ENCODE measurements at places on chromosomes 13 and 19. TPM values are rescaled to one million over a fixed set of nuclear protein-coding genes. Genes with fewer than 3 reads are reported as not detected.

GRCh38 chr19:35633727-35634440 is 5.0 kb downstream of the RBM42 start:
- DNase-seq: no peak

- no peak for DNase-seq
Observed at GRCh38 chr13:101423872-101424271, 7.6 kb upstream of the NALCN start.

The NBEA gene
- total RNA-seq: 1.2 TPM

DNA sequence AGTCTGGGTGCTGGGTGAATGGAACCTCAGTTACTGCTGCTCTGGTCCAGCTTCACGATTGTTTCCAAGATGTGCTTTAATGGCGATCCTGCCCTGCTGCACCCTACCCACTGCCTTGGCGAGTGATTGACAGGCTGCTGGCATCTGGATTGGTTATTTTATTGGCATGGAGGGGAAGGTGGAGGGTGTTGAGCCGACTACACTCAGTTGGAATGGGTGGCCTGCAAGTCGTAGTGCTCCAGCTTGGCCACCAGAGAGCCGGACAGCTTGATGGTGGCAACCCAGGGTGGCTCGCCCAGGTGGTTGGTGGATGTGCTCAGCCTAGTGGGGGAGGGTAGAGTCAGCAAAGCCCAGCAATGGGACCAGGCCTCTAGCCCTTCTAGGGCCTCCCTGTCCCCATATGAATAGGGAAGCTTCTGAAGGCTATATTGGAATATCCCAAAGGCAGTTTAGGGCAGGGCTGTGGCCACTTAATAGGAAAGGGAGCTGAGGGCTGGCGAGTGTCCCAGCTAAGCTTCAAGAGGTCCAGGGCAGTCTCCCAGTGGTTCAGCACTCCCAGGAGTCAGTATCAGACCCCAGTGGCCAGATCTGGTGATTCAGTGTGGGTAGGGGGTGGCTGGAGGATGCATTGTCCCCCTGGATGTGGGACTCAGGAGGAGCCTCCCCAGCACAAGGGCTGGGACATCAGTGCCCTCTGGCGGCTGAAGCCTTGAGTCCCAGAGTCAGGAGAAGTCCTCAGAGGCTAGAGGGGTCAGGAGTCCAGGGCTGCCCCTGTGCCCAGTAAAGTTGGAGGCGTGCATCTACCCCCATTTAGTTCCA is 3.4 kb downstream of the GGN start:
- DNase-seq: no peak

DNA sequence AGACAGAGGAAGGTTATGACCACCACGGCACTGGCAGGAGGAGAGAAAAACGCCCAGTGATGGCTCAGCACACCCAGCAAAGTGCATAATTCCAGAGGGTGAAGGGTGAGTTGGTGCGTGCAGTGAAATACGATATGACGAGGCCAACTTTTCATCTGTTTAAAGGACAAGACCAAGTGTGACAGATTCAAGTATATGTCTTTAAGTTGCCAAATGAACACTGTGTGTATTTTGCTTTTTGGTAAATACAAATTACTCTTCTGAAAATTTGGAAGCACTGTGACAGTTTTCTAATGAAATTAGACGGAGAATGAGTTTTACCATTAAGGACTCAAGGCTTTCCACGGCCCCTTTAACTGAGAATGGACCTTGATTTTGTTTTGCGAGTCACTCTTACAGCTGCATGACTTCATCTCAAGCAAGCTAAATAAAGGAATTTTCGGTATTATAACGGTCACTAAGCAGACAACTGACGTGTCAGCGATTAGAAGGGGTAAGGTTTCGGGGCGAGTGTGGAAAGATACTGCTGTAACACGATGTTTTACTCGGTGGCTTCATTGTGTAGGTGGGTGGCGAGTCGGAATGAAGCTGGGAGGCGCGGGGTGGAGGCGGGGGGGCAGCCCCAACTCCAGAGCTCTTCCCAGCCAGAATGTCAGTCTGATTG is 22.8 kb downstream of the COL4A2 start:
- DNase-seq: no peak

- DNase-seq: no peak
Observed at GRCh38 chr19:10096615-10096963, 5.9 kb downstream of the ANGPTL6 start.

GRCh38 chr19:17869114-17869608 is 2.6 kb upstream of the SLC5A5 start:
- DNase-seq: no peak

The S1PR2 gene
- total RNA-seq: 11.6 TPM

GRCh38 chr19:55305491-55305890 is 19.6 kb downstream of the TMEM150B start:
- DNase-seq: peak; percentile 56

The NFIX gene
- total RNA-seq: 2.2 TPM

GRCh38 chr19:56272161-56272798 is at the start of gene EDDM13:
Gene EDDM13, plus strand, starts transcription at chr19:56272748. Its CDS starts 87 bp downstream, at chr19:56272835.
- no peak for DNase-seq

GRCh38 chr13:113129921-113130750 is 7.5 kb downstream of the F10 start:
- peak; percentile 52 for DNase-seq

- no peak for DNase-seq
Observed at GRCh38 chr13:48400850-48401291, 12.0 kb downstream of the LPAR6 start.

The GNG7 gene
- 1.3 TPM for total RNA-seq

- no peak for DNase-seq
Observed at GRCh38 chr13:106651442-106651841, 83.5 kb upstream of the ARGLU1 start.

GRCh38 chr13:111371720-111372119 is 51.3 kb downstream of the TEX29 start:
- DNase-seq: no peak

The DLL3 gene
- total RNA-seq: 1.1 TPM

GRCh38 chr13:22497991-22498780 is 682.6 kb upstream of the SGCG start:
- no peak for DNase-seq

- DNase-seq: no peak
Observed at GRCh38 chr13:95382411-95382810, 81.2 kb upstream of the ABCC4 start.

- DNase-seq: no peak
Observed at GRCh38 chr13:30331331-30331771, 24.0 kb upstream of the KATNAL1 start.

The C1QTNF9 gene
- total RNA-seq: not detected

- DNase-seq: no peak
Observed at GRCh38 chr19:33905473-33905936, 108.8 kb downstream of the KCTD15 start.

DNA sequence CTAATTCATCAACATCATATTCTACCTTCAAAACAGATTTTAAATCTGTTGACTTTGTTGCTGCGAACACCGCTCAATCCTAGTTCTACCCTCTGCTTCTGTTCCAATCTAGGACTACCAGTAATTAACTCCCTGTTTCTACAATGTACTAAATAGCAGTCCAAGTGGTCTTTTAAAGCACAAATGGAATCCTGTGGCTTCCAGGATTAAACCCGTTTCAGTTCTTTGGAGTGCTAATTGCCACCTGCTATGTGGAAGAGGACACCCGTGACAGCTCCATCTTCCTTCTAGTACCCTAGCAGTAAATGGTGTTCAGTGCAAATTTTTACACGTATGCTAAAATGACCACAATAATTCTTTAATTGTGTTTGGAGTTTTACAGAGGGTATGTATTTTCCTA is 232.1 kb downstream of the TDRD3 start:
- DNase-seq: no peak

DNA sequence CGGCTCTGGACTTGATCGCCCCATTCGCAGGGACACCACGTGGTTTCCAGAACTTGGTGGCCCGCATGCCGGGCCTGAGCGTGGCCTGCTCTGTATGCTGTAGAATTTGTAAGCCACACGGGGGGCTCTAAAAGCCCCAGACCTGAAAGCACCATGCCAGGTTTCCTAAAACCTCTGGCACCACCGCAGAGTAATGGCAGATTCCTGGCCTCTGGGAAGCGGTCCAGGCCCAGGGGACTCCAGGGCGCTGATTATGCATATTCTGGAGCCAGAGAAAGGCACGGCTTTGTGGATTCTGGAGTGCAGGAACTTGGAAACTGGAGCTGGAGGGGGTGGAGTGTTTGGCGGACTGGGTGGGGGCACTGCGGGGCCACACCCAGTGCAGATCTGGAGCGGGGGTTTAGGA is 3.7 kb downstream of the FTL start:
- DNase-seq: no peak

GRCh38 chr19:11504502-11505031 is 1.1 kb downstream of the ZNF653 start:
- no peak for DNase-seq

- no peak for DNase-seq
Observed at GRCh38 chr19:44530777-44531176, 1.3 kb upstream of the CEACAM20 start.

The RAB3A gene
- total RNA-seq: 1.8 TPM

GRCh38 chr19:19510432-19510831 is 4.9 kb downstream of the TSSK6 start:
- no peak for DNase-seq

The MISP gene
- total RNA-seq: not detected

The HSPB6 gene
- total RNA-seq: 1.4 TPM

- peak; percentile 66 for DNase-seq
Observed at GRCh38 chr19:18317961-18318800, 4.7 kb downstream of the LSM4 start.

The OR4F17 gene
- total RNA-seq: not detected

The LILRA5 gene
- not detected for total RNA-seq

The CPB2 gene
- not detected for total RNA-seq

The STK24 gene
- total RNA-seq: 207 TPM

GRCh38 chr13:110484290-110485048 is 77.1 kb downstream of the RAB20 start:
- no peak for DNase-seq

DNA sequence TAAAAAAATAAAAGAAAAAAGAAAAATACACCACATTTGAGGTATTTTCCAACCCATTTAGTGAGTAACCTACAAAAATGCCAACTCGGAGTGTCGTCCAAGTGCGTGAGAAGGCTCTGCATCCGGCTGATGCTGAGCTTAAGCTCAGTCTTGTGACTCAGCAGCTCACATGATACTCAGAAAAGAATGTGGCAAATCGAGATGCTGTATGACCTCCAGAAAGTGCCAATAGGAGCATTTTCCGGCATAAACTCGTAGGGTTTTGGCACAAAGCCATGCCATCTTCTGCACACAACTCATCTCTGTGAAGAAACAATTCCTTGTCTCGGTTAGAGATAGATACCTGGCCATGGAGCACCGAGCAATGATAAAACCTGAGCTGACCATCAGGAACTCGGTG is 58.5 kb downstream of the TRPM4 start:
- DNase-seq: no peak

The ZNF358 gene
- 13.6 TPM for total RNA-seq

The ZNF100 gene
- 25.4 TPM for total RNA-seq

DNA sequence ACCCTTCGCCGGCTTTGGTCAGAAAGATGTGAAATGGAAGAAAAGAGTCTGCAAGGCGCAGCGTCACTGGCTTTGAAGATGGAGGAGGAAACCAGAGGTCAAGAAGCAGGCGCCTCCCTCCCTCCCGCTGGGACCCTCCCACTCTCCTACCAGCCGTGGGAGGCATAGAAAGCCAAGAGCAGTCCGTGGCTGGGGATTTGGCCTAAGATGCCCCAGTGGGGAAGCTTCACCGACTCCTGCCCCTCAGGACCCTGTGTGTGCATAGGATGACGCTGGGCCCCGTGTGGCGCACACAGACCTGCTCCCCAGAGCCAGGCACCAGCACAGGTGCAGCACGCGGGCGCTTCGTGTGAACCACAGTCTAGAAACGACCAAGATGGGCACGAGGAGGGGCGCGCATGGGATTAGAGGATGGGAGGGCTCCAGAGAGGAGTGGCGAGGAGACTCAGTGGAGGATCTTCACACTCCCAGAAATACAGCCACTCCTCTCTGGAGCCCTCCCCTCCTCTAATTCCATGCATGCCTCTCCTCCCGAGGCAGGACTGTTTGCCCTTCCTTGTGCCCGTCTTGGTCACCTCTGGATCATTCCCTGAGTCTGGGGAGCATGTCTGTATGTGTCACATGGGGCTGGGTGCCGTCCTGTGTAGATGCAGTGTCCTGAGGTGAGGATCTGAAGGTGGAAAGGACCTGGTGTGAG is 194.3 kb downstream of the TEX29 start:
- DNase-seq: no peak

- DNase-seq: peak; percentile 26
Observed at GRCh38 chr13:91133941-91134802, 213.3 kb upstream of the MIR17HG start.

DNA sequence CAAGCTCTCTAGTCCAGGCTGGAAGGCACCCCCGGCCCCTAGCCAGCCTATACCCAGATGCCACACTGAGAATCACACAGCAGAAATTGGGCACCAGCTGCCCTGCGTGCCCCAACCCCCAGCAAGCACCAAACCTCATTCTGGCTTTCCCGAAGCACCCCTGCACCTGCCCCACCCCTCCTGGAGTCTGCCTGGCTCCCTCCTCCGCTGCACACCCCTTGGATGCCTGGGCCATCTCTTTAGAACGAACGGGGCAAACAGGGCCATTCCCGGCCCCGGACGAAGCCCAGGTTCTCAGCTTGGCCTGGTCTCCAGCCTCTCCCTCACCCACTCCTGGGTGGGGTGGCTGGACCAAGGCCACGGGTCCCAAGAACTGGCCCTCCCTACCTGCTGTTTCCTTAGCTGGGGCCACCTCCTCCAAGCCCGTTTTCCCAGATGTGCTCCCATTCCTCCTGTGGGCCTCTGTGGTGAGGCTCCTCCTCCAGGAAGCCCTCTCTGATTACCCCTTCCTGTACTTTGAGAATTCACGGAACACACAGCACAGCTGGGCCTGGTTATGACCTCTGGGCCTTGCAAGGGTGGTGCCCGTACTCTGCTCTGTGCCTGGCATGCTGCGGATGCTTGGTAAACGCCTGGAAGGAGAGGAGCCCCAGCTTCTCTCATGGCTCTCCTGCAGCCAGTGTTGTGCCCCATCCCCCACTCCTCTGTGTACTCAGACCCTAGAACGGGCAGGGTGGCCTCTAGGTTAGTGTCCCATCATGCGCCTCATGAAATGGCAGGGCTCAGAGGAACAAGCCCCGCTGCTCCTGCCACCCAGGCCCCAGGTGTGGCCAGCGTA is 21.4 kb downstream of the CEBPG start:
- DNase-seq: no peak

- DNase-seq: no peak
Observed at GRCh38 chr19:45971260-45971902, 2.3 kb downstream of the NOVA2 start.

The NEK5 gene
- 0.12 TPM for total RNA-seq

- DNase-seq: no peak
Observed at GRCh38 chr13:30382836-30383525, 39.3 kb upstream of the UBE2L5 start.

The HOOK2 gene
- total RNA-seq: 41.0 TPM

Data from activated T-cell treated with anti-CD3 and anti-CD28 coated beads, Interleukin-2, amount 50 U/mL, for 72 hours (primary cell).